Posterior vena cava (tissue), 2 donors: ENCODE measurements at places on chromosomes 11 and 22. TPM values are rescaled to one million over a fixed set of nuclear protein-coding genes. Genes with fewer than 3 reads are reported as not detected.

The NAALAD2 gene
- 2.0 TPM for total RNA-seq

The NCR3LG1 gene
- 2.5 TPM for total RNA-seq

The NAALADL1 gene
- total RNA-seq, result 18.6 TPM

The PKNOX2 gene
- 8.3 TPM for total RNA-seq

- no peak for DNase-seq
Measured at GRCh38 chr11:33967451-33967850, 75.6 kb upstream of the LMO2 start.

- peak; percentile 56 for DNase-seq
Measured at GRCh38 chr22:21762712-21763581, 27.4 kb upstream of the YPEL1 start.

DNA sequence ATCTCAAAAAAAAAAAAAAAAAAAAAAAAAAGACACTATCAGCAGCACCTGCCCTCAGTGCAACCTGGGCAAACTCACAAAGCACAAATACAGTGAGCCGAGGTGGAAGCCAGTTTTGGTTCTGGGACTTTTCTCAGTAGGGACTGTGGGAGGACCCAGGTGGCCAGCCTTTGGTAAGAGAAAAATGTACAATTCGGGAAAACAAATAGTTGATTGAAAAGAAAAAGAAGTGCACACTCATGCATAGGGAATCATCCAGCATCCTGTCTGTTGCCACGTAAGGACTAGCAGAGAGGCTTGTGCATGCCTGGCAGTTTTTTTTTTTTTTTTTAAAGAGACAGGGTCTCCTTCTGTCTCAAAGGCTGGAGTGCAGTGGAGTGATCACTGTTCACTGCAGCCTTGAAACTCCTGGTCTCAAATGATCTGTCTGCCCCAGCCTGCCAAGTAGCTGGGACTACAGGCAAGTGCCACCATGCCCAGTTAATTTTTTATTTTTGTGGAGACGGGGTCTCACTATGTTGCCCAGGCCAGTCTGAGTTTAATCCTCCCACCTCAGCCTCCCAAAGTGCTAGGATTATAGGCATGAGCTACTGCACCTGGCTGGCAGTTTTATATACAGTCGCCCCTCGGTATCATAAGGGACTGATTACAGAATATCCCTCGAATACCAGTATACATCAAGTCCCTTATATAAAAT is 36.7 kb downstream of the TPST2 start:
- DNase-seq, result no peak

GRCh38 chr22:48778308-48779195 is 1049.1 kb downstream of the BRD1 start:
- DNase-seq, result peak; percentile 73
